ENCODE measurements at places on chromosomes 7 and 10.
A peak's percentile ranks its signal among the peaks of the same experiment; 100 is the strongest.

DNA sequence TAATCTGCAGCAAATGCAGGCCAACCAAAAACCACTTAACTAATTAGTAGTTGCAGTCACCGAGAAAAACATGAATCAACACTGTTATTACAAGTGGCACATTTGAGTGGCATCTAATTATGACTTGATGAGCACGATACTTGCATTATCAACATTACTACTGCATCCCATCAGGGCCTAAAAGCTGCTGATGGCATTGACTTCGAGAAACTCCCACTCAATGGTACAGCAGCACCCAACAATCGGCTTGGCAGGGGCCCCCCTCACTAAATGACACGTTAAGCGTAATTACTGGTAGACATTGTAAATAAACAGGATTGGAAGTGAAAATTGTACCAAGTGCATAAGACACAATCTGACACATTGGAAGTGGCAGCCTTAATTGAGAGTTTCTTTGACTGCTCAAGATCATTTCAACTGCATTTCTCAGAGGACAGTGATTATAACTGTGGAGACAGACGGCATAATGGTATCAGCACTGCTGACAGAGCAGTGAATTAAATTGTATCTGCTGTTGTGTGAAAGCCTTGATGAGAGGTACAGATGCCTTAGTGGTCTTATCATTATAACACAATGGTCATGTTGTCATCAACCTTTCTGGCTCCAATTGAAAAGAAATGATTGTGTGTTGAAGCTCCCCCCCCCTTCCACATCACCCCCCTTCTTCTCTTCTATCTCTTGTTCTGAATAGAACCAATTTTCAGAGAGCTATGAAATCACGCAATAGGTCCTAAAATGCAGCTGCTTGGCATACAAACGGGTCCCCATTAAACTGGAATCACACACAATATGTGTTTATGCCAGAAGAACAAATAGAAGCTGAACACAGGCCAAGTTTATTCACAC is 43.4 kb downstream of the SHTN1 start:
- DNase-seq, result no peak

- DNase-seq, result no peak
Measured at GRCh38 chr10:36341471-36341870, 699.4 kb upstream of the FZD8 start.

DNA sequence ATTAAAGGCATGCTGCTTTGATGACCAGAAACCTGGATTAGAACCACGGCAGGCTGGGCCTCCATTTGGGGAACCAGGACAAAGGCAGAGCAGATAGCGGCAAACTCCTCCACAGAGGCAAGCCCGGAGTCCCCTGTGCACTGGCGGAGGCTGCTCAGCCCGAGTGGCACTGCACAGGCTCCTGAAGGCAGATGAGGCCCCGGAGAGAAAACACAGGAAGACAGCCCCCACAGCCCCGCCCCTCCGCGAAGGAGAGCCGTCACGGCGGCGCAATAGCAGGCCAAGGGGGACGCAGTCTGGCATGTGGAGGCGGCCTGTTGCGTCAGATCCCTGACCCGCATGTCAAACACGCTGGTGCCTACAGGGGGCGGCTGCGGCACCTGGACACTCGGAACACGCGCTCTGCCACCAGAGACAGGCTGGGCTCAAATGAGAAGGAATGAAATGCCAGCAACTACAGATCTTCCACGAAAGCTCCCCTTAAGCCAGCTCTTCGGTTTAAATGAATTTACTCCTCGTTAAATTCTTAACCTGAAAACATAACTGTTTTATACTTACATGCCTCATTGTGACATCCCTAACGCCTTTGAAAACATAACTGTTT is 128.5 kb downstream of the MAD1L1 start:
- DNase-seq, result peak; percentile 42

GRCh38 chr7:112049555-112050249 is 156.5 kb downstream of the DOCK4 start:
- DNase-seq, result no peak

DNA sequence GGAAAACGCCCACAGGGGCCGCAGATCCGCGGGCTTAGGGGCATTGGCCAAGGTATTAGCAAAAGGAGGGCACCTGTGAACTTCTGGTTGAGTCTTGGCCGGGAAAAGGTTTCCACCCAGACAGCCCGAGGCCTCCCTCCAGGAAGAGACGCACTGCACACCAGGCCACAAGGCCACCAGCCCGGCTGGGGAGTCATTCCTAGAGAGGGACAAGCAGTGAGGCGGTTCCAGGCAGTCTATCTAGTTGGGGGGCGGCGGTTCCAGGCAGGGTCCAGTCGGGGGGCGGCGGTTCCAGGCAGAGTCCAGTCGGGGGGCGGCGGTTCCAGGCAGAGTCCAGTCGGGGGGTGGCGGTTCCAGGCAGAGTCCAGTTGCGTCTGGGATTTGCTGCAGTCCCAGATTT is 518.5 kb downstream of the GLRX3 start:
- DNase-seq, result no peak

DNA sequence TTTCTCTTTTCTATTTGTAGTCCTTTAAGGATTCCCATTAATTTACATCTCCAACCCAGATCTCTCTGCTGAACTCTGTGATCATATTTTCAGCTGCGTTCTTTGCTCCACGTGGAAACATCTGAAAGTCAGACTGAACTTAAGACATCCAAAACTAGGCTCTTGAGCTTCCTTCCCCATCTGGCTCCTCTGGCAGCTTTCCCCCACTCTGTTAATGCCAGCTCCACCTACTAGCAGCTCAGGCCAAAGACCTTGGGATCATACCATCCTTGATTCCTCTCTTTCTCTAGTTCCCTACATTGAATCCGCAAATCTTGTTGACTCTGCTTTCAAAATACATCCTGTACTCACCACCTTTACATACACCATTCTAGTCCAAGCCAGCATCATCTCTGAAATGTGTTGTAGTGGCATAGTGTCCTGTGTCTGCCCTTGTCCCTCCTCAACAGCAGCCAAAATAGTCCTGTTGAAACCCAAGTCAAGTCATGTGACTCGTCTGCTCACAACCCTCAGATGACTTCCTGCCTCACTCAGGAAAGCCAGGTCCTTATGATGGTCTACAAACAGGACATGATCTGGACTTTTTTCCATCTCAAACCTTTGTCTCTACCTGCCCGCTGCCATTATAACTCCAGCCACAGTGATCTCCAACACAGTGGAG is 7.0 kb downstream of the REEP3 start:
- DNase-seq, result no peak

GRCh38 chr7:1154172-1154739 is 5.7 kb downstream of the ZFAND2A start:
- no peak for DNase-seq

DNA sequence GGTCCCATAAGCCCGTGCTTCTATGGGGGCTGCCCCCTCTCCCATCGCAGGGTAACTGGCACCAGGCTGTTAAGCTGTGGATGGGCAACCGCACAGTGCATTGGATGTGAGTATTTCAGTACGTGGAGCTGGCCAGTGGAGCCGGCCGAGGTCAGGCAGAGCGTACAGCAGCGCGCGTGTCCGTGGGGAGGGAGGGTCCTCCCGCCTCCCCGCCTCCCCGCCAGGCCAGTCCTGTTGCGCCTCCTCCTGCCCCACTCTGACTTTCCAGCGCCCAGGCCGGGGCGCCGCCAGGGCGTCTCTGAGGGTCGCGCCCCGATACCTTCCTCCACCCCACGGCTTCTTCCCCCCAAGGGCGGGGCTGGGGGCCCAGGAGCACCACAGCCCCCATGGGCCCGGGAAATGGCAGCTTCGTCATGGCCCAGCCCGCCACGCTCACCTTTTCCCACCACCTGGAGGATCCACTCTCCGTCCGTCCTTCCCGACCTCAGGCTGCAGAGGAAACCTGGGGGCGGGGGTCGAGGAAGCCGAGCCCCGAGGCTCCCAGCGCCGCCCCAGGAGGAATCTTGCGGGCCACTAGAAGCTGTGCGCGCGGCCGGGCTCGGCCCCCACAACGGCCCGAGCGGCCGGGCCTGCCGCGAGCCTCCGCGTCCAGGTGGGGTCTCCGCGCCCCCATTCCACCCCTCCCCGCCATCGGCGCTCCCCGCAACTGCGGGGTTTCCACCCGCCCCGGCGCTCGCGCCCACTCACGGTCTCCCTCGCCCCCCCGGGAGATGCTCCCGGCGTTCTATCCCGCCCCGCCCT is 831 bp upstream of the PFKP start:
- DNase-seq, result no peak

GRCh38 chr7:139511315-139511714 is 12.2 kb upstream of the CLEC2L start:
- DNase-seq, result no peak

DNA sequence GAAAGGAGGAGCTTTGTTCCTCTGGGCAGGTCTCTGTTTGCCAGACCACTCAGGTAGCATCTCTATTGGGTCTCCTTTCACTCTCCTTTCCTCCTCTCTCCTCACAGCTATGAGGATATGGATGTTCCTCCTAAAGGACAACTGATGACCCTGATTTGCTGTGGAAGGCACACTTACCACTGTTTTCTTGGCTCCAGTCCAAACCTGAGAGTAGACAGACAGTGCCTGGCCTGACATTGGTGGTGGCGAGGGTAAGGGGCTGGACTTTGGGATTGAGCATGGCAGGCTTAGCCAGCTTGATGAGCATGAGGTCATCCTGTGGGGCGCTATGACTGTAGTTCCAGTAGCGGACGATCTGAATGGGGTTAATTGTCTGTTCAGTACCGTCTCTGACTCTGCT is 3.6 kb downstream of the PRSS37 start:
- no peak for DNase-seq

GRCh38 chr7:3272691-3273141 is 28.3 kb upstream of the SDK1 start:
- DNase-seq, result no peak

DNA sequence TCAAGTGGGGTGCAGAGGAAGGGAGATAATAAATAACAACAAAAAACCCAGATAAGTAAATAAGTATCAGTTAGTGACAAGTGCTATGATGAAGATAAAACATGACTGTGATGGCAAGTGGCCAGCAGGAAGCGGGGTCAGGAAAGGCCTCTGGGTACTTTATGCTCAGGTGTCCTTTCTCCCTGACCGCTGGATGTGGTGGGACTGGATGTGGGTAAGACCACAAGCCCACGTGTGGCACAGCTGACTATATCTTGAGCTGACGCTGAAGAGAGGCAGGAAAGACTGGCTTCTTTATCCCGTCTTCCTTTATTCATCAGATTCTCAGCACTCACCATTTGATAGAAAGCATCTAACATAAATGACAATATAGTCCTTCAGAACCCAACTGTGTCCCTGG is 87.8 kb downstream of the CREB5 start:
- DNase-seq, result no peak

GRCh38 chr10:78319371-78319770 is 285.7 kb downstream of the RPS24 start:
- no peak for DNase-seq

DNA sequence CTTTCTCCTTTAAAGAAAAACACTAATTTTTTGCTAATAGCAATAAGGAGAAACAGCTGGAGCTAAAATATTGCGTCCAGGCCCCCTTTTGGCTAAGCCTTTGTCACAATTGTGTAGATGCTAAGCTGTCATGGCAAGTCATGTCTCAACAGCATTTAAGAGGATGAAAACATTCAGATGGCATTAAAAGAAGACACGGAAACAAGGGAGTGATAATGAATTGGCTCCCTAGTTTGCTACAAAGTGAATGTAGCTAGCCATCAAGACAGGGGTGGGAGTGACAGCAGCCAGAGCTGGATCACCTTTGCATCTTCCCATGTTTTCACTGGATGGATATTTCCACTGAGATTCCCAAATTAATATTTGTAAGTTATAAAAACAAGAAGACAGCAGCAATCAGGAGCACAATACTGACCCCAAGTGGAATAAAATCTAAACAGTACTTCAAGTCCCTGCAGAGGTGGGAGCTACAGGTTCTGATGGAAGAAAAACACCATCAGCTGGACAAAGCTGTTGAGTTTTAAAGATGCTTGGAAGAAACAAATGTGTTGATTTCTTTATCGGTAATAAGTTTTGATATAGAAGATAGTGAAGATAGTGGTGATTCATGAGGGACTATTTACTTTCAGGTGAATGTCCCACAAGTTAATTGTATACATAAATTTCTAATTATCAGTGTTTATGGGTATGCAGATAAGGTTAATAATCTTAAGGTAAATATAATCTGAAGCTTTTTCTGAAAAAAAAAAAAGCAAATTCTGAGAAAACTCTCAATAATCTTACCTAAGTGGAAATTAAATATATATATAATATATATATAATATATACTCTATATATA is 129.4 kb downstream of the SLC16A9 start:
- DNase-seq, result no peak

- no peak for DNase-seq
Measured at GRCh38 chr10:22067091-22067490, 63.6 kb upstream of the DNAJC1 start.

GRCh38 chr7:317643-318405 is 27.9 kb downstream of the FOXL3 start:
- no peak for DNase-seq

DNA sequence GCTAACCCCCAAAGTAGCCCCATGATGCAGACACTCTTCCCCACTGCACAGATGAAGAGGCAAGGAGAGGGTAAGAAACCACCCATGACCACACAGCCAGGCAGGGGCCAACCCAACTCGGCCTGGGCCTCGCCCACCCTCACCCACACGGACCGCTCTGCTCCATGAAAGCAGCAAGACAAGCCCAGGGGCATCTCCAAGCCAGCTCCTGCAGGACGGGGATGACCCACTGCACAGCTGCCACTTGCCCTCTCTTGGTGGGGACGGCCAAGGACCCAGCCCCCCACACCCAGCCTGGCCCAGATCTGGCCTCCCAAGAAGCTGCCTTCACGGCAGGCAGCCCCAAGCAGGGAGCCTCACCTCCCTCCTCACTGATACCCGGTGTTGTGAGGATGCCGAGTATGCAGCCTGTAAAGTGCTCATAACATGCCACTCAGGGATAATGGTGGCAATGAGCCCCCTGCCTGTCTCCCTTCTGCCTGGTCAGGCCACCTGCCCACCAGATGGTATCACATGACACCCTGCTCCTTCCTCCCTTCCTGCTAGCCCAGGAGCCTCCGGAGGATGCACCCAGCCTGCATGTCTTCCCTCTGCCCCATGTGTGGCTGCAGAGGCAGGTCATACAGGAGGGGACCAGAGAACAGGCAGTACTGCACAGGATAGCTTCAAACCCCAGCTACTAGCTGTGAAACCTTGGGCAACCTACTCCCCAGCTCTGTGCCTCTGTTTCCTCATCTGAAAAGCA is 23.3 kb downstream of the OGDHL start:
- no peak for DNase-seq

GRCh38 chr7:71843676-71844075 is 568.5 kb downstream of the CALN1 start:
- DNase-seq, result no peak

DNA sequence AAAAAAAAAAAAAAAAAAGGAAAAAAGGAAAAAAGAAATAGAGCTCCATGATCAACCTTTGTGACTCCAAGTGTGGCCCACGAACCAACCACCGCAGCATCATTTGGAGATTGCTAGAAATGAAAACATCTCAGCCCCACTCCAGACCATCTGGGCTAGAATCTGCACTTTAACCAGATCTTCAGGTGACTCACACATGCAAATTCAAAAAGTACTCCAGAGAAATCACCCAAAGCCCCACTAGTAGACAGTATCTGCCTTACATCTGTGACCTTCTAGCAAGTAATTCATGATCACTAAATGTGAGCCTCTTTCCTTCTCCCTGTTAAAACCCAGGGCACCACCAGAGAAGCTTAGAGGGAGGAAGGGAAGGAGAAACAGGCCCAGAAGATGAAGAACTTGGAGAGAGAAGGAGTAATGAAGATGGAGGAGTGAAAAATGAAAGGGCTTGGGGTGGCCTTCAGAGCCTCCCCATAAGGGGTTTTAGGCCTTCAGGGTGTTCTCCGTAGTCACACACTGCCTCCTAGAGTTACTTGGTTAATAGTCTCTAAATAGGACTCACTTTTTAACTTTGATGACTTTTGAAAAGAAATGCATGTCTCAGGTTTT is 94.0 kb downstream of the SLC37A3 start:
- peak; percentile 5 for DNase-seq

GRCh38 chr10:119315128-119316001 is 108.0 kb downstream of the GRK5 start:
- DNase-seq, result peak; percentile 44

All from activated CD8-positive, alpha-beta memory T cell treated with anti-CD3 and anti-CD28 coated beads for 1 hour (primary cell).